Stimulated activated CD4-positive, alpha-beta T cell treated with anti-CD3 and anti-CD28 coated beads, TNF-alpha, amount 100 ng/mL, for 4 hours (primary cell): ENCODE measurements at places on chromosomes 5 and 9.

DNA sequence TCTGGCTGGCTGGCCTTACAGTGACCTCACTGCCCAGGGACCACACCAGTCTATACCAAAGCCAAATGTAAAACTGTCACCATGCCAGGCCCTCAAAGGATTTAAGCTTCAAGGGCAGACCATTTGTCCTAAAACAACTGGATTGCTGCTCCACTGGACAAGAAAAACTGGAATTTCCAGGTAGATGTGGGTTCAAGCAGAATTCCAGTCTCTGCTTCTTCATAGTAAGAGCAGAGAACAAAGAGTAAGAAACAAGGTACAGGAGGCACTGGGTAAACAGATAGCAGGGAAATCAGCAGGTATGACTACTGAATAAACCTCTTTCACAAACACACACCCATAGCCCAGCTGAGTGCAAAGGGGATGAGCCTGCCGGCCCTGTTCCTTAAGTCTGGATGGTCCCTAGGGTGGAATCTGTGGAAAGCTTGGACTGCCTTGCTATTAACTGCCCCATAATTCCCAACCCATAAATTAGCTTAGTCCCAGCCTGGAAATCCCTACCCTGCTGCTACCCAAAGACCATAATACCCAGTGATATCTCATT lies 5.5 kb downstream of the B4GALT1 start:
- DNase-seq = no peak

DNA sequence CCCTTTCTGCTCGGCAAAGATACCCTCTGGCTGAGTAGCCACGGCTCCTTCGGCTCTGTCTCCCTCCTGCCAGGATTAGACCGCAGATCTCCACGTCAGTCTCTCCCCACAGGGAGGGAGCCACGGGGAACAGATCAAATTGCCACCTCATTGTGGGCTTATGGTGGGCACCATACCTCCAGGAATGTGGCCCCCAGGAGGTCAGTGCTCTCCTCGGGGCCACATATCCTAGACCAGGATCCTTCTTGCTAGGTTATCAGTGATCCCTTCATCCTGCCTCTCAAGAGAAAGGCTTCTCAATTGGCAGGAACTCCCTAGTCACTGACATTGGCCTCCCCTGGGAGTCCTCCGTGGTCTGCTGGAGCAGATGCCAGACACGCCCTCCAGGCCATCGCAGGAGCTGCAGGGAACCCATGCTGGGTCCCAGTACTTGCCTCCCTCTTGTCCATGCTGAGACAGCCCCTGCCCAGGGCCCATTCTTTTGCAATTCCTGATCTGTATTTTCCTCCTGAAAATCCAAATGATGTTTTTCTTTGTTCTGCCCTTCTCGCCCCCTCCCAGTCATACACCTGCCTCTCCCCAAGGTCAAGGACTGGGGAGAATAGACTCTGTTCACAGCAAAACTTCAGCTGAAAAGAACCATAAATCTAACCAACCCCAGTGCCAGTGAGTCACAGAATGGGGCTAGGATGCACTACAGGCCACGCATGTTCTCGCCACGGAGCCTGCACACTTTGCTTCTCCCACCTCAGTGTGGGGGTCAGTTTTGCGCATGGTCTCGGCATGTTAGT lies 31.6 kb upstream of the ENHO start:
- DNase-seq = no peak

GRCh38 chr5:180769821-180770220 lies 30.0 kb upstream of the OR2Y1 start:
- no peak for DNase-seq

- DNase-seq = no peak
These were observed 112.5 kb downstream of the FAM174A start for GRCh38 chr5:100647461-100648230.

GRCh38 chr5:95836544-95836943 lies 14.0 kb upstream of the GLRX start:
- DNase-seq = no peak

GRCh38 chr9:136109351-136110081 lies 9.2 kb downstream of the TMEM250 start:
- peak; percentile 82 for DNase-seq

GRCh38 chr9:106717686-106718085 lies 145.3 kb upstream of the ZNF462 start:
- DNase-seq = no peak

DNA sequence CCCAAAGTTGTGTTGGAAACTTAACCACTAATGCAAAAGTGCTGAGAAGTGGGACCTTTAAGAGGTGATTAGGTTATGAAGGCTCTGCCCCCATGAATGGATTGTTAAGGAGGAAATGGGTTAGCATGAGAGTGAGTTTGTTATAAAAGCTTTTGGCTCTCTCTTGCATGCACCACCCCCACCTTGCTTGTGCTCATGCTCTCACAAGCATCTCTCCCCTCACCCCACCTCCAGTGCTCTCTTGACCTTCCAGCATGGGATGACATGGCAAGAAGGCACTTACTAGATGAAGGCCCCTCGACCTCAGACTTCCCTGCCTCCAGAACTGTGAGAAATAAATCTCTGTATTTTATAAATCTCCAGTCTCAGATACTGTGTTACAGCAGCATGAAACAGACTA lies 52.8 kb downstream of the RICTOR start:
- no peak for DNase-seq

- no peak for DNase-seq
These were observed 10.9 kb upstream of the MOB3B start for GRCh38 chr9:27540502-27540901.

GRCh38 chr5:157672976-157673375 lies 1.6 kb downstream of the C5orf52 start:
- no peak for DNase-seq

- no peak for DNase-seq
These were observed 185.6 kb downstream of the SNX18 start for GRCh38 chr5:54703133-54703532.

DNA sequence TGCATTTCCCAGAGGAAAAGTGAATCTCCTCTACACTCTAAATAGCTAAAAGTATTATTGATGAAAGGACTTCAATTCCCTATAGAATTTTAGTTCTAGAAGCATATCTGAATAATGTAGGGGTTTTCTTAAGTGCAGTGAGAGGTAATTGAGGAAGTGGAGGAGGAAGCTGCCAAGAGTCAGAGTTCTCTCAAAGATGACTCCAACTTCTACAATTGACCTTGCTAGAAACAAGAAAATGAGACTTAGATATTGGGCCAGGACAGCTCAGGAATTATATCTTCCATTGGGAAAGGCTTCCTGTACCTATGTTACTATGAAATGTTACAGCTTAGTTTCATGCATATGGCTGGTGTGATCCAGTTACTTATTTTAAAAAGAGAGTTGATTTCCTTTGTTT lies 10.4 kb upstream of the F2R start:
- no peak for DNase-seq

DNA sequence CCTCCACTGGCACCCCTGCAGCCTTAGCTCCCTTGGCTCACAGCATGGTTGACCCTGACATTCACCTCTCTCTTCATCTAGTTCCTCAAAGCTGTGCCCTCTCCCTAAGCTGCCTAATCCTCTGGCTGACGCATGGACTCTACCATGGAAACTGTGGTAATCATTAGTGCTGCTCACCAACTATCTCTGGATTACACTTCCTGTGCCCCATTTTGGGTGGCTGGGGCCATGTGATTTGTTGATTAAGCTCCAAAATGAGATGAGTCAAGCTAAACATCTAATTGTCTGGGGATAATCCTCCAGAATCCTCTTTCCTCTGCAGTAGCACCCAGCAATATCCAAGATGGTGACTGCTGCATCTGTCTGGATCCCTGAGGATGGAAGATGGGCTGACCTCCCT lies 264.4 kb downstream of the SH3GL2 start:
- no peak for DNase-seq

GRCh38 chr9:91207729-91208418 lies 153.8 kb downstream of the AUH start:
- DNase-seq = no peak
